ENCODE measurements at places on chromosomes 11 and 22.
A peak's percentile ranks its signal among the peaks of the same experiment; 100 is the strongest.

GRCh38 chr22:37807410-37808293 lies at the start of gene GCAT:
TSS of gene GCAT (plus strand) at chr22:37807934. CDS start at chr22:37807968, 34 bp downstream.
- peak; percentile 80 for DNase-seq

DNA sequence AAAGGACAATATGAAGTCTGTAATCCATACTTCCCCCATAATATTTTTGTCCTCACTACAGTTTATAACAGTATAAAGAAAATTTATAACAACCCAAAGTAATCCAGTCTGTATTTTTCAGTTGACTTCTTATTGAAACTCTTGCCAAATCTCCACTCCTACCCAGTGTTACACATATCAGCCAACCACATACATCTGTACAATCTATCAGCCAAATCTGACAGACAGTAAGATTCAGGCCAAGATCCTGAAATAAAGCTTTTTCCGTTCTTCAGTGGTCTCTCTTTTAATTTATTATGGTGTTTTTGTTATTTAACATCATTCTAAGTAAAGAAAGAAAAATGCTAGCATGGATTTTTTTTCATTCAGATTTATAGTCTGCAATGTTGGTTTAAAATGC lies 2370.9 kb upstream of the RAG2 start:
- DNase-seq: no peak

DNA sequence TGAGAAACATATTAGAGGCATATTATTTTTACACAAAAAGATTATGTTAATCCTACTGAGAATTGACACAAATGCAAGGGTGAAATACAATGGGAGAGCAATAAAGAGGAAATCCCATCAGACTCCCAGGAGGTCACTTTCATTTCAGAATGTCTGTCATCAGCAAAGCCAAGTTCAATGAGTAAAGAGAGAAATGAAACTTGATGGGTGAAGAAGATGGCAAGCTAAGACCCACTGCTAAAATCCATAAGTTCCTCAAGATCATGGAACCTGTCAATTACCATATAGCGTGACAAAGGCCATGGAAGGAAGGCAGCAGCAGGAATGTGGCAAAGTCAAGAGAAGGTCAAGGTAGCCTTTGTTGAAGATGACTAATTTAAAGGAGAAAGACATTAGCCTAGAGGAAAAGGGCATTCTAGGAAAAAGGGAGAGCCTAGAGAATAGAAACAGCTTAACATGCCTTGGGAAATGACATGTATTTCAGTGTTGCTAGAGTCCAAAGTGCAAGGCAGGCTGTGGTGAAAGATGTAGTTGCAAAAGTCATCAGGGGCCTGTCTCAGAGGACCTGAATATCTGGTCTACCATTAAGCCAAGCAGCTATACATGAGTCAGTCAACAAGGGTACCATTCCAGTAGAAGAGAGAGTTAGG lies 43.1 kb downstream of the FAM168A start:
- no peak for DNase-seq

- no peak for DNase-seq
These were observed 548 bp downstream of the FDXACB1 start for GRCh38 chr11:111878385-111878848.

DNA sequence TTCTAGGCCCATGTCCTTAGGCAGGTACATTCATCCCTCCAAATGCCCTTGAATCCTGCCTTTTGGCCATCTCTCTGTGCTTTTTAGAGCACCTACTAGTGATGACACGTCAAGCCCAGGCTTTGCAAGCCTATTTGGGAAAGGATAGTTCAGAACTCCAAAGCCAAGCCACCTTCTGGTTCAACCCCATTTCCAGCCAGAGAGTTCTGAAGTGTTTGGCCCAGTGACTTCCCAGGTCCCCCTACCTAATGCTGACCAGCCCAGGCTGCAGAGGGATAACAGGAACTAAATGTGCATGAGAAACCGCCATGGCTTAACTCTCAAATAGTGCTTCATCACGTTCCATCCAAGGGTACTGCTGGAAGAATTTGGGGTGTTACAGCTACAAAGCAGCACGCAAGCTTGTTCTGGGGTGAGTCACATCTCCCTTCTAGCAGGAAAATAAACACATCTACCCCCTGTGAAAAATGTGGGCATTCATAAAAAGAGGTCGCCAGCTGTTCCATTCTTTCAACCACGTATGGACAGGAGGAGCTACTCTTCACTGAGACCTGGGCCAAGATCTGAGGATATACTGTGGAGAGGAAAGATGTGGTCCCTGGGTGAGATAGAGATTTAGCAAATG lies 2.0 kb upstream of the FXYD6 start:
- no peak for DNase-seq

DNA sequence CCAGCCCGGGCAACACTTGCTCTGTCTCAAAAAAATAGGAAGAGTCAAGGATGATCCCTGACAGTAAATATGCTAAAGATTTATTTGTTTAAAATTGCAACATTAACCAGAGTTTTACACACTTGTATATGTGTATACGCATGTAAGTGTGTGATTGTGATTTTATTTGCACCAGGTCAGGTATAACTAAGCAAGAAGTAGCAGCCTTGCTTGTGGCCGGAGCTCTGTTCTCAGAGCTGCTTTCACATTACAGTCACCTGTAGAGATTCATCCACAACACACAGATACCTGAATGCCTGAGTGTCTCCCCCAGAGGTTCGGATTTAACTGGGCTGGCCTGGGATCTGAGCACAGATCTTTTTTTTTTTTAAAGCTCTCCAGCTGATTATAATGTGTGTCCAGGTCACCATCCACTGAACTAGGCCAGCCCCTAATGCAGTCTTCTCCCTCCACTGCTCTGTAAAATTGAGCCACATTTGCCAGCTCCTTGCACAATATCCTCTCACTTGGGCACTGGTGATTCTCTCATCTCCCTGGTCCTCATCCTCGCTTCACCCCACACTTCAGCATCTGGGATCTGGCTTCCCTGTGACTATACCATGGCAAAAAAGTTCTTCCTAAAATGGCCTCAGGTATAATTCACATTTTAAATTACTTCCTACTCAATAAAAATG lies 48.3 kb downstream of the LIF start:
- no peak for DNase-seq

GRCh38 chr11:126525216-126525615 lies 169.7 kb downstream of the ST3GAL4 start:
- DNase-seq: no peak

GRCh38 chr11:130088919-130089673 lies 19.4 kb downstream of the APLP2 start:
- no peak for DNase-seq

DNA sequence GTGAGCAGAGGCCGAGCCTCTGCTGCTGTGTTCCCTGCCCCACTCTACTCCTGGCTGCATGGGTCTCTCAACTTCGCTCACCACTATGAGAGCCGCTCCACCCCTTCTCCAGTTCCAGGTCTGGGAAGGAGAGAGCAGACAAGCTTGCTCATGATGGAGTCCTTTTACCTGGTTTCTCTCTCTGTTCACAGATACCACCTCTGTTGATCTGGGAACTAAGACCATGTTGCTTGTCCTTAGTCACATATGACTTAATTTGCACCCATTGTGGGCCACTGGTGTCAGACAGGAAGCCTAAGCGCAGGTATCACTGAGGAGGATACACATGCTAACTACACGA lies 26.8 kb downstream of the MCM5 start:
- DNase-seq: no peak

GRCh38 chr11:17385926-17386325 lies 2.5 kb downstream of the KCNJ11 start:
- no peak for DNase-seq

GRCh38 chr22:49724893-49725489 lies 102.7 kb downstream of the BRD1 start:
- peak; percentile 62 for DNase-seq

DNA sequence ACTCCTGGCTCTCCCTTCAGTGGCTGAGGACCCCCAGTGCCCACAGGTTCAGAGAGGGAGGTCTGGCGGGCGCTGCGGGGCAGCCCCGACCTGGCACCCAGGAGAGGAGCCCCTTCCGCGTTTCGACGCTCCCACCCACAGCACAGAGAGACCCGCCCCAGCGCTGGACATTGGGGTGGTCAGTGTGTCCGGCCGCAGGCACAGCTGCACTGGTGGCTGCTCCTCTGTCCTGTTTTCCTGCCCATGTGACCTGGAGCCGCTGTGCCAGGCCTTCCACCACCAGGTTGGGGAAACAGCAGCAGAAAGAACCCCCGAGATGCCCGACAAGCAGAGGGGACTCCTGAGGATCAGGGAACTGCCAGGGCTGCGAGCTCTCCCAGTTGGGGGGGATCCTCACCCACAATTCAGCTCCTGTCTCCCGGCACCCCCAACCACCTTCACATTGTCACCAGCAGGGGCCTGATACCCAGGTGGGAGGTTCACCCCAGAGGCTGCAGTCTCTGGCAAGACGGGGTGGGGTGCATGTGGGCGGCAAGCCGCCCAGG lies 13.6 kb downstream of the KRTAP5-5 start:
- DNase-seq: no peak

GRCh38 chr22:20024225-20024624 lies 3.3 kb downstream of the TANGO2 start:
- no peak for DNase-seq

DNA sequence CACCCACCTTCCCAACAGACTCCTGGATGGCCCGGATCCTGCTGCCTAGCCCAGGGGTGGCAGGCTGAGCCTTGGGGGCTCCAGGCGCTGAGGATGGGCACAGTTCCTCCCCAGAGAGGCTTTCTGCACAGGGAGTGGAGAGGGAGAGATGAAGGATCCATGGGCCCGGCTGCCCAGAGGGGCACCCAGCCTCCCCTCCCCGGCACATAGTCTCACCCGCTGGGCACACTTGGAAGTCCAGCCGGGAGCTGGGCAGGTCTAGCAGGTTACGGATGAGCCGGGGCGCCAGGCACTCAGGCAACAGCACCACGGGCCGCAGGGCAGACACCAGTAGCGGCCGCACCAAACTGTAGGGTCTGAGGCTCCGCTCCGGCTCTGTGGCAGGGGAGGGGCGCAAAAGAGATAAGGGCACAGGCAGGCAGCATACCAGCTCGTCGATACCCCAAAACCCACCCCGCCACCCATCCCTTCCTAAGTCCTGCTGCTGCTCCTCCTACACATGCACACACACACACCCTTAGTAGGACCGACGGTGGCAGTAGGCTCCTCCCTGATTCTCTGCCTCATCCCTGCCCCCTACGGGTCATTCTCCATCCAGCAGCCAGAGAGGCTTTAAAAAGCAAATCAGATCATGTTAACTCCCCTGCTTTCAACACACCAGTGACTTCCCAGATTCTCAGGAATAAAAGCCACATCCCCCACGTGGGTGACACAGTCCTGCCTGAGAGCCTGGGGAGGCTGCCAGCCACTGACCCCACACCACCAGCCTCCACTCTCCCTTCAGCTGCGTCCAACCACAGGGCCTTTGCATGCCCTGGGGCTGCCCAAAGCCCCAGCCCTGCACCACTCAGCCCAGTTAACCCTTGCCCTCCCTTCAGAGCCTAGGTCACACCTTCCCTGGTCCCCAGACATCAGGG lies 6.5 kb upstream of the MFNG start:
- no peak for DNase-seq

DNA sequence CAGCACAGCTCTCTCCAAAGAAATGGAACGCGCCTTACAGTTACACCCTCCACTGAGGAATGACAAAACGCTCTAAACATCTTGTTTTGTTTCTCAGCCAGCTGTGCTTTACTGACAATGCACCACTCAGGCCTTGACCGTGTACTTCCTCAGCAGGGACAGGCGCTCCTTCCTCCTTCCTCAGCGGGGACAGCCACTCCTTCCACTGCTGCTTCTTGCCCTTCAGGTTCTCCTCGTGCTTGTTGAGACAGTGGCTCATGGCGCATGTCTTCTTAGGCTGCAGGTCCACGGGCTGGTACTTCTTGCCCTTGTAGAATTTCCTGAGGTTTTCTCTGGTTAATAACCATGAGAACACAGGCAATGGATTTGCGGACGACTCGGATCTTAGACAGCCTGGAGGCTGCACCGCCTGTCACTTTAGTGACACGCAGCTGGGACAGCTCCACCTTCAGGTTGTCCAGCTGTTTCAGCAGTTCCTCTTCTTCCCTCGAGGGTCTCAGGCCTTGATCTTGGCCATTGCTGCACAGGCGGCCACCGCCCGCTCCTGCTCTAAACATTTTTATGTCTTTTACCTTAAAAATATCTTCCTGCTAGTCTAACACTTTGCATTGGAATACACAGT lies 613.8 kb downstream of the BRD1 start:
- DNase-seq: peak; percentile 42

- no peak for DNase-seq
These were observed 63.5 kb upstream of the CSNK2A3 start for GRCh38 chr11:11416502-11416901.

- peak; percentile 93 for DNase-seq
These were observed 35.6 kb downstream of the AMPD3 start for GRCh38 chr11:10490398-10491241.

DNA sequence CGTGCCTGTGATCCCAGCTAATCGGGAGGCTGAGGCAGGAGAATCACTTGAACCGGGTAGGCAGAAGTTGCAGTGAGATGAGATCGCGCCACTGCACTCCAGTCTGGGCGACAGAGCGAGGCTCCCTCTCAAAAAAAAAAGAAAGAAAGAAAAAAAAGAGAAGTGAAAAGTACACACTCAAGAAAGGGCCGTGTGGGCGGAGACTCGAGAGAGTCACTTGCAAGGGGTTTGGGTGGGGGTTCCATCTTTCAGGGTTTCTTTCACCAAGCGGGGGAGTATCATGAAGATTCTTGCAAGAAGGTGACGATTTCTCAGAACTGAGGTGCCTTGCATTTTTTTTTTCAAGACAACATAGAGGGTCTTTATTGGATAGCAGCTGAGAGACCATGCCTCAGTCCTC lies 4.0 kb upstream of the IFITM5 start:
- no peak for DNase-seq

- no peak for DNase-seq
These were observed 580 bp downstream of the ILK start for GRCh38 chr11:6604081-6604626.

DNA sequence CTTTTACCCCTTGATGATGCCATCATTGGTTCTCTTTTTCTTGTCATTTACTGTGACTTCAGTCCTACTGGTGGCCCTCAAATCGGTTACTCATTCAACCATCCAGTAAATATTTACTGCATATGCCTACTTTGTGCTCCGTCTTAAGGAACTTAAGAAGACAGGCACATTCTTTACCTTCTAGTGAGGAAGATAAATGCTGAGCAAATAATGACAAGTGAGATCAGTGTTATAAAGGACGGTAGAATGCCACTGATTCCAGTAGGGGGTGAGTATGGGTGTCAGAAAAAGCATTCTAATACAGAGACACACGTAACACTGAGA lies 1.6 kb downstream of the ANKRD42 start:
- DNase-seq: no peak

- DNase-seq: no peak
These were observed 46.5 kb downstream of the SEZ6L start for GRCh38 chr22:26215736-26216135.

GRCh38 chr22:31893460-31893859 lies 50.9 kb upstream of the YWHAH start:
- DNase-seq: no peak

DNA sequence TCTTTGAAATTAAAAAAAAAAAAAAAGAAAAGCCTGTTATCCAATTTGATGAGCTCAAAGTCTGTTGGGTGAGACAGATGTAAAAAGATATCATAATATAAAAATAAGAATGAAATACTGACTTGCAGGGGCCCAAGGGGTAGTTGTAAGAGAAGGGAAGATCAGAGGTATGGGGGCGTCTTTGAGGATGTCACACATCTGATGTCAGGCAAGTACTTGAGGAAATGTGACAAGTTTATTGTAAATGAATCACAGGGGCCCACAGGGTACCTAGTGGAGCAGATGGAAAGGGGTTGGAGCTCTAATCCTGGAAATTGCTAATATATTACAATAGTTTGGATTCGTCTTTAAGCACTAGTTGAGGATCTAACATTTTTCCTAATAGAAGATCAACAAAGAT lies 131.6 kb downstream of the MAML2 start:
- no peak for DNase-seq

GRCh38 chr11:118240999-118241763 lies 11.0 kb downstream of the MPZL3 start:
- no peak for DNase-seq

GRCh38 chr11:43922295-43922648 lies 20.2 kb upstream of the C11orf96 start:
- DNase-seq: no peak

Measured in ascending aorta (tissue), 2 donors.